Motor neuron (in vitro differentiated cells): ENCODE measurements at places on chromosomes 3 and 15.

DNA sequence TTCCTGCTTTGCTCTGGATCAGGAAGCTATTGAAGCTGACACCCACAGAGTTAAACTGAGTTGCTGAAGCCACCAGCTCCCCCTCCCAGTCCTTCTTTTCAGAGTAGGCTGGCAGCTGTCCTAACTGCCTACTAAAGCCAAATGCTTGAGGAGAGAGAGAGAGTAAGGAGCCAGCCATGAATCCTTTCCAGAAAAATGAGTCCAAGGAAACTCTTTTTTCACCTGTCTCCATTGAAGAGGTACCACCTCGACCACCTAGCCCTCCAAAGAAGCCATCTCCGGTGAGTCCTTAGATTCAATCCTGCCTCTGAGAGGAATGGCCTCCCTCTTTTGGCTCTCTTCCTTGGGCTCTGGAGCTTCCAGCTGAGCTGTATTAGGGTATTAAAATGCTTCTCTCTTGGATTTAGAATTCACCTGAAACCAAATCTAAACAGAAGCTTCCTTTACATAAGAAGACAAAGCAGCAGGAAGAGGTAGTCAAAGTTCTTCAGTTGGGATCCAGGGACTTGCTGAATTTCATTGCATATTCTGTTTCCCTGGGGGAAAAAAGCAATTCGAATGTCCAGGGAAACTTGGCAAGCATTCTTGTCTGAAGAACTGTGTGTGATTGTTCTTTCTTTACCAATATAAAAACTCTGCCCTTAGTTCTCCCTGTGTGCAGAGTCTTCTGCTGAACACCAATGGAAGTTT is at the start of gene SLC15A2:
TSS of gene SLC15A2 (plus strand) at position 101 of the 690 bp plus-strand sequence. CDS start at position 177, 76 bp downstream.
- ATAC-seq: peak; percentile 89

DNA sequence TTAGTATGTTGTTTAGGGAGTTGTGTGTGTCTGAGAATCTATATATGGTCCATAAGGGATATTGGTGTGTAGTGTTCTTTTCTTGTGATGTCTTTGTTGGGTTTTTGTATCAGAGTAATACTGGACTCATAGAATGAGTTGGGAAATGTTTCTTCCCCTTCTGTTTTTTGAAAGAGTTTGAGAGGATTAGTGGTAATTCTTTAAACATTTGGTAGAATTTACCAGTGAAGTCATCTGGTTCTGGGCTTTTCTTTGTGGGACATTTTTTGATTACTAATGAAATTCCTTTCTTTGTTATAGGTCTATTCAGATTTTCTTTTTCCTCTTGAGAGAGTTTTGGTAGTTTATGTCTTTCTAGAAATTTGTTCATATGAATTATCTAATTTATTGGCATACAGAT is 16.9 kb downstream of the ACKR2 start:
- no peak for ATAC-seq

GRCh38 chr15:77180757-77181156 is 109.8 kb upstream of the TSPAN3 start:
- no peak for ATAC-seq

DNA sequence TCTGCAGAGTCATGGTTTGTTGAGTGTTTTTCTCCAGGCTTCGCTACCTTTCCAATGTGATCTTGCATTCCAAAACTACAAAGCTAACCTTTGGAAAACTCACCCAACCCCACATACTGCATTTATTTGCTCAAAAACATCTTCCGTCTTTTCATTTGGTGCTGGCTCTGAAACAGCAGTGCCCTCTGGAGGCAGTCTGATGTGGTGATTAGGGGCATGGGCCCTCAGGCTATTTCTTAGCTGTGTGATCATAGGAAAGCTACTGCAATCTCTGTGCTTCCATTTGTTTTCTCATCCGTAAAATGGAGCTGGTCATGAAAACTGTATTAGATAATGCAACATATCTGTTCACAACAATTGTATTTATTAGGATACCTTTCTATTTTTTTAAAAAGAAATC is 47.0 kb downstream of the MTHFS start:
- no peak for ATAC-seq

- peak; percentile 89 for ATAC-seq
Observed at GRCh38 chr15:82262422-82263026, at the start of the genes EFL1 and SAXO2. EFL1 (minus strand) TSS chr15:82262734; CDS start chr15:82261778, 956 bp downstream. SAXO2 (plus strand) TSS chr15:82262818; CDS start chr15:82262880, 62 bp downstream.

DNA sequence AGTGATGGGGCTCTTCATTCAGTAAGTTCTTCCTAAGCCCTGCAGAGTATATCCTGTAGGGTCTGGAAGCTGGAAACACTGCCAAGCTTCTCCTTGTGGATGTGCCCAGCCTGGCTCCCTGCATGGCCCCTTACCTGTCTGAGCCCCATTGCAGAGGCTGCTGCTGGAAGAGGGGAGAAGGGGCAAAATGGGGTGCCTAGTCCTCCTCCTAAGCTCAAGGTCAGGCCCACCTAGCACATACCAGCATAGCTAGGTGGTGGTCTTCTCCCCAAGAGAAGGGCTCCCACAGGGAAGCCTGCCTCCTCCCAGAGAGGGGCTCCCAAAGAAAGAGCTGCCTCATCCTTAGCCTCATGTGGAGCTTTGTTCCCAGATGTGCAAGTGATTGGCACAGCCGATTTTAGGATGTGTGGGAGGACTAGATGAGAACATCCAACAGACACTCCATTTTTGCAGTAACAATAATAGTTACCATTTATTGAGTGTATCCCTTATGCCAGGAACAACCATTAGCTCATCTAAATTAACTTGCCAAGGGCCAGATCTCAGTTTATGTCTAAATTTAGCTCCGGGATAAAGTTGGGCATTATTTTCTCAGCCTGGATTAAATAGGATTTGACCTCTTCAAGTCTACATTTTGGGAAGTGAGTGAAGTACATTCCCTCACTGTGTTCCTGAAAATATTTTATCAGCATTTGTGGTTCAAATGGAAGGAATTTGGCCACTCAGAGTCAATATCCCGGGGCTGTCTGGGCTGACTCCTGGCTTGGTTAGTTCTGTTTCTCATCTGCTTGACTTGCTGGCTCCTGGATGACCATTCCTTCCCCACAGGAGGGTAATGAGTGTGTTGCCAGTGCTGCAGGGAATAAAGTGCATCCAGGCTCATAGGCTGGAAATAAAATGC is 291.1 kb upstream of the ROPN1 start:
- no peak for ATAC-seq

DNA sequence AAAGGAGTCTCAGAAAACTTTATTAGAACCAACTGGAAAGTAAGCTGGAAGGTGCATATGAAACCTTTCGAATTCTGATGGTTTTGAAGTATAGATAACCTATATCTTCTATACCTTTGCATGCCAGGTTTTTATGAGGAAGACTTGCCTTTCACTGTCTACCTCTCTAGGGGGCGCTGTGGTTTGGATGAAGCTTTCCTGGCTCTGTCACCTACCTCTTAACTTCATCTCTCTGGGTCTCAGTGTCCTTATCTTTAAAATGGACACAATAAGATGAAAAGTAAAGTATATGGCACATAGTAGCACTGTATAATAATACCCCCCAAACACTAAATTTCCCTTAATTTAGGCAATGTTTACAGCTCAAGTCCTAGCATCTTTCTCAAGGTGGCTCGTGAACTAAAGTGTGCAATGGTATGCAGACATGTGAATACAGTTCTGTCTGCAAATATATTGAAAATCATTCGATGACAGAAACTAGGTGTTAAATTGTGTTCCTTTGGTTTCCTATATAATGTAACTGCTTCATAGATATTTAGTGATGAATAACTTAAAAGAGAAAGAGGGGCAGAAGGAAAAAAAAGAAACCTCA is 314.3 kb downstream of the CHST2 start:
- no peak for ATAC-seq

DNA sequence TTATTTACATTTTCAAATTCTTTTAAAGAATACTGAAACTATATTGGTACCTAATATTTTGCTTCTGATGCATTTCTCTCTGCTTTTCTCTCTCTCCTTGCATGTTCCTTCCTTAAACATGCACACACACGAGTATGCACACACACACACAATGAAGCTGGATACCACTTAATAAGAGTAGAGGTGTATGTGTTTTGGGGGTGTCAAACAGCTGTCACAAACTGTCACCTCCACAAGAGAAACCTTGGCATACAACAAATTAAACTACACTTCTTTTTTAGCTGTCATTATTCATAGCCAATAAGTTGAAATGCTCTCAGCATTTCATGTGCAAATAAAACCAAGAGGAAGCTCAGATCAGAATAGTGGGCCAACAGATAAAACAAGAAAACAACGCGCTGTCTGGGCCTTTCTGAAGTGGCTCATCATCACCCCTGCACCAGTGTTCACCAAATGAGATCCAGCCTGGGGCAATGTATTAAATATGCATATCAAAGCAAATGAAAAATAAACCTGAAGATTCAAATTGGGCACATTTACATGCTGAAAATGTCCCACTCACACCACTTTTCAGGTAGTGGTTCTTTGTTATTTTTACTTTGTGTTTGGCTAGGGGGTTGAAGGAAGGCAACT is 9.7 kb downstream of the MEIS2 start:
- no peak for ATAC-seq

DNA sequence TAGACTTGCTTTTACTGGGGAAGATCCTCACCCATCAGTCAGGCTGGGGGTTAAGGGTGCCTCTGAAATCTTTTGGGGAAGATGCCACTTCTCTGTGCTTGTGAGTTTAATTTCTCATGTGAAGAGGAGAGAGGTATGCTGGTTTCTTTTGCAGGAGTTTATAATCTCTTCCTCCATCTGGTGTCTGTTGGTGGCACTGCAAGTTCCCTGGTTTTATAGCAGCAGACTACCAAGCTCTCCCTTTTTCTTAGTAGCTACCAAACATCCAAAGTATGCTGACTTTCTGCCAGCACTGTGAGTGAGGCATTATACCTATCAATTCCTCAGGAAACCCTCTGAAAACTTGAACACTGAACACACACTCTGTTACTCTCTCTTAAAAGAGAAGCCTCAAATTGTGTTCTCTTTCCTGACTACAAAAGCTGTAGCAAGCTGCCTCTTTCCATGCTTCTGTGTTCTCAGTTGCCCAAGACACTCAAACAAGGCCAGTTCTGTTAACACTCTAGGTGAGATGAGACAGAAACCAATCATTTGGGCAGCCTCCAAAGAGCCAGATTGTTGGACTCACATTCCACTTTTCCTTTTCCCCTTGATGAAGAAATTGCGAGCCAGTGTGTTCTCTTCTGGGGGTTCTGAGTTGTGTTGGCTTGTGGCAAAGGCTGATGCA is 299.5 kb downstream of the GAP43 start:
- peak; percentile 52 for ATAC-seq

- no peak for ATAC-seq
Observed at GRCh38 chr15:27176785-27177406, 205.9 kb downstream of the GABRG3 start.
